ENCODE measurements at places on chromosomes 1 and 21.
A peak's percentile ranks its signal among the peaks of the same experiment; 100 is the strongest.

DNA sequence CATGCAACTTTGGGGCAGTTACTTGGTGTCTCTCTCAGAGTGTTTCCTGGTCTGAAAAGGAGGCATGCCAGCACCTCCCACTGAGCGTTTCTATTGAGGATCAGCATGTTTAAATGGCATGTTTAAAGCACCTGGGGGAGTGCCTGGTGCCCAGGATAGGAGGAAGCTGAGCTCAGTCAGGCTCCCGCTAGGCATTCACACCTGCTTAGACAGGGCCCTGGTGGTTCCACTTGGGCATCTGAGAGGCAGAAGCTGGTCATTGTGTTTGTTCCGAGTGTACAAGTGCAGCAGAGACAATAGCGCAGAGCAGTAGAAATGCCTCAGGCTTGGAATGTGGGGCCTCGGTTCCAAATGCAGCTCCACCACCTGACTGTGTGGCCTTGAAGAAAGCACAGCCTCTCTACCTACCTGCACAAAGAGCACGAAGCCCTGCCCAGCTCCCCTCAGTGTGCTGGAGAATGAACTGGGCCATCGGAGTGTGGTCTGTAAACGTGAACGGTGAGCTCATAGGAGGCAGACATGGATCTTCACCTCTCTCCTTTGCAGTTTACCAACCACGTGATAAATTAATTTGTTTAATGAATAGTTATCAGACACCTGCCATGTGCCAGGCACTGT, 20.3 kb upstream of the TMEM222 start:
- no peak for DNase-seq

DNA sequence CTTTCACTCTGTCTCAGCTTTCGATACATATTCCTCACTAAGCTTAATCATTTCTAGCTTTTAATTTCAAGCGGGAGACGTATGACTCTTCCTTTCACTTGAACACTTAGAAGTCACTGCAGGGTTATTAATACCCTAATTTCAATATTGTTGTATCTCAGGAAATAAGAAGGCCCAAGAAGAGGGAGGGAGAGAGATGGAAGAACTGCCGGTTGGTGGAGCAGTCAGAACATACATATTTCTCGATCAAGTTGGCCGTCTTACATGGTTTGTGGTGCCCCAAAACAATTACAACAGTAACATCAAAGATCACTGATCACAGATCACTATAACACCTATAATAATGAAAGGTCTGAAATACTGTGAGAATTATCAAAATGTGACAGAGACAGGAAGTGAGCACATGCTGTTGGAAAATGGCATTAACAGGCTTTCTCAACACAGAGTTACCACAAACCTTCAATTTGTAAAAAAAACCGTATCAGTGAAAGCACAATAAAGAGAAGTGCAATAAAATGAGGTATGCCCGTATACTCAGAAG, 145.4 kb upstream of the HP1BP3 start:
- DNase-seq: no peak

DNA sequence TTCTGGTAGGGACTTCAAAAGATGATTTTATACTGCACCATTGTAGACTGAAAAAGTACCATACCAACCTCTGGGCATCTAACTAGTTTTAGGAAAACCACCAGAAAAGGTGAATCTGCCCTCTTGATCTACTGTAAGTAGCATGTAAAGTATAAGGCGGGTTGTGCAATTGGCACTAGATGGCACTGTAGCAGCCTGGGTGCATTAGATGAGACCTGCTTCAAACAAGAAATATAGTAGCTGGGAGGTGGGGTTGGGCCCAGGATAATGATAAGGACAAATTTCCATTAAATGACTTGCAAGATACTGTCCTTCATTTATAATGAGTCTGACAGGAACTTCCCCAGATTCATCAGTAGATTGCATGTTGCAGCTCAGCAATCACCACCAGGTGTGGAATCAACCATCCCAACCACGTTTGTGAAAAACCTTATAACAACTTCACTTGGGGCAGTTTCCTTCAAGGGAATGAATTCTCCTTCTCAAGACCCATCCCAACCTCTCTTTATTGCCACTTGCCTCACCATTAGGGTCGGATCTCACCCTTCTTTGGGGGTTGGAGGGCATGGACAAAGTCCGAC, 37.3 kb upstream of the IL10 start:
- no peak for DNase-seq

DNA sequence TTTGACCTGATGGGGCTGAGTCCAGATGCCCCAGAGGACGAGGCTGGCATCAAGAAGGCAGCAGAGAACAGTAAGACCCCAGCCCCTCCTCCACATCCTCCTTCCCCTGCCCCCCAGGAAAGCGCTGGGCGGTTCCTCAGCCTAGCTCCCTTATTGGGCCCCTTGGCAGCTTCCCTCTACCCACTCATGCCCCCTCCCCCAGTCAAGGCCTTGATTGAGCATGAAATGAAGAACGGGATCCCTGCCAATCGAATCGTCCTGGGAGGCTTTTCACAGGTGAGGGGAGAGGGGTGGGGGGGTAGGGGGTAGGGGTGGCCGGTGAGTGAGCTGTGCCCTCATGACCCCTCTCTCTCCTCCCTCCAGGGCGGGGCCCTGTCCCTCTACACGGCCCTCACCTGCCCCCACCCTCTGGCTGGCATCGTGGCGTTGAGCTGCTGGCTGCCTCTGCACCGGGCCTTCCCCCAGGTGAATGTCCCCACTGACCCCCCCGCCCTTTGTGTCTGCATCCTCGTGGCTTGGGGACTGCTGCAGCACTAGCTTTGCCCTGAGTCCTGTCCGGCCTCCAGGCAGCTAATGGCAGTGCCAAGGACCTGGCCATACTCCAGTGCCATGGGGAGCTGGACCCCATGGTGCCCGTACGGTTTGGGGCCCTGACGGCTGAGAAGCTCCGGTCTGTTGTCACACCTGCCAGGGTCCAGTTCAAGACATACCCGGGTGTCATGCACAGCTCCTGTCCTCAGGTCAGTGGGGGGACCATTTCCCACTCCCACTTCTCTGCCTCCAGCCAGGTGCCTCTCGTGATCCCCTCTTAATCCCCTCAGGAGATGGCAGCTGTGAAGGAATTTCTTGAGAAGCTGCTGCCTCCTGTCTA, 3.2 kb downstream of the LYPLA2 start:
- no peak for DNase-seq

DNA sequence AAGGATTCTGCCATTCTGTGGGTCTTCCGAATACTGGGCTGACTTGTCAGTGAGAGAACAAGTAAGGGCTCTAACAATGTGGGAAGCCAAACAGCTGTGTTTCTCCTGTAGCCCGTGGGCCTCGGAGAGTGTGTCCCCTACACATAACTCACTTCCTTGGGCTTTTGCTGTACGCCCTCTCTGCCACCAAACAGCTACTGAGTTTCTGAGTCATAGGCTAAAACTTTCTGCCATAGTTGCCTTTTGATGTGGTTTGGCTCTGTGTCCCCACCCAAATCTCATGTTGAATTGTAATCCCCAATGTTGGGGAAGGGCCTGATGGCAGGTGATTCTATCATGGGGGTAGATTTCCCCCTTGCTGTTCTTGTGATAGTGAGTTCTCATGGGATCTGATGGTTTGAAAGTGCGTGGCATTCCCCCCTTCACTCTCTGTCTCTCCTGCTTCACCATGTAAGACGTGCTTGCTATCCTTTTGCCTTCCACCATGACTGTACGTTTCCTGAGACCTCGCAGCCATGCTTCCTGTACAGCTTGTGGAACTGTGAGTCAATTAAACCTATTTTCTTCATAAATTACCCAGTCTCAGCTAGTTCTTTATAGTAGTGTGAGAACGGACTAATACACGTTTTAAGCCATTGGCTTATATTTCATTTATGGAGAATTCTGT, 194.8 kb upstream of the HMCN1 start:
- no peak for DNase-seq

DNA sequence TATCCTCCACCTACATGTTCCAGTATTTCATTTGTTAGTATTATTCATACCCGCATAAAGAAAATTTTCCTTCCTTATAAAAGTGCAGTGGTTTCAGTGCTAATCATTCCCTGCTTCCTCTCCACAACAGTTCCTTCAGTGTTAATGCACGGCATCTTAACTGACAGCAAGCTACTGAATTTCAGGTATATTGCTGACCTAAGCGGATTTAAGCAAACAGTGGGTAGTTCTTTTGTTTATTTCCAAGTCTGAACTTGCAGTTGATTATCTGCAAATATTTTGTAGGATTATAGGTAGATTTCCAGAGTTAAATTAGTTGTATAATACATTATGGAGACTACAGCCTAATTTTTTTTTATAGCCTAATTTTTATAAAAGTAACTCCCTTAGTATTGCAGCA, 15.1 kb upstream of the DR1 start:
- DNase-seq: no peak

DNA sequence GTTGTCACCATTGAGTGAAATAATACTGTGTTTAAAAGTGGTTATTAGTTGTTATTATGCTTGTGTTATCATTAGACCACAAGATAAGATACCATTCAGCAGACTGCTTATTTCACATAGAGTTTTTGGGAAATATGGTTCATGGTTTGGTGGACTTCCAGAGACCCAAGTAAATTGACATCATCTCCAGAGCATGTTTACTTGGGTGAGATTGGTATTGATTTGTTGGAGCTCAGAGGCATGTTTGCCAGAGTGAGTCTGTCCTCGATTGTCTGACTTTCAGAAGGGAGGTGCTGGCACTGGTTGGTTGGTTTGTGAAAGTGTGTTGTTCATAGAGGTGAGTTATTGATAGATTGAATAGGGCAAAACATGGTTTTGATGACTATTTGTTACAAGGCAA, 291.4 kb downstream of the TGFB2 start:
- no peak for DNase-seq

- DNase-seq: no peak
Measured at GRCh38 chr1:12047120-12047876, 15.8 kb upstream of the TNFRSF8 start.

DNA sequence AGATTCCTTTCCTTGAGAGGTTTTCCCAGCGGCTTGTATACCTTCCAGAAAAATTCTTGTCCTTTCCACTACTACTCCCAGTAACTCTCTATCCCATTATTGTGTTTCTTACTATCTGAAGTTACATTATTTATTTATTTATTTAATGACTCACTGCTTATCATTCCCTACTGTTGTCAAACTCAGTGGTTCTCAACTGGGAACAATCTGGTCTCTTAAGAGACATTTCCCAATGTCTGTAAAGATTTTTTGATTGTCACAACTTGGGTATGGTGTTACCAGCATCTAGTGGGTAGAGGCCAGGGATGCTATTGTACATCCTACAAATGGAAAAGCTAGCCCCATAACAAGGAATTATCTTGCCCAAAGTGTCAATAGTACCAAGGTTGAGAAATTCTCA, 771.5 kb upstream of the ADGRL2 start:
- no peak for DNase-seq

DNA sequence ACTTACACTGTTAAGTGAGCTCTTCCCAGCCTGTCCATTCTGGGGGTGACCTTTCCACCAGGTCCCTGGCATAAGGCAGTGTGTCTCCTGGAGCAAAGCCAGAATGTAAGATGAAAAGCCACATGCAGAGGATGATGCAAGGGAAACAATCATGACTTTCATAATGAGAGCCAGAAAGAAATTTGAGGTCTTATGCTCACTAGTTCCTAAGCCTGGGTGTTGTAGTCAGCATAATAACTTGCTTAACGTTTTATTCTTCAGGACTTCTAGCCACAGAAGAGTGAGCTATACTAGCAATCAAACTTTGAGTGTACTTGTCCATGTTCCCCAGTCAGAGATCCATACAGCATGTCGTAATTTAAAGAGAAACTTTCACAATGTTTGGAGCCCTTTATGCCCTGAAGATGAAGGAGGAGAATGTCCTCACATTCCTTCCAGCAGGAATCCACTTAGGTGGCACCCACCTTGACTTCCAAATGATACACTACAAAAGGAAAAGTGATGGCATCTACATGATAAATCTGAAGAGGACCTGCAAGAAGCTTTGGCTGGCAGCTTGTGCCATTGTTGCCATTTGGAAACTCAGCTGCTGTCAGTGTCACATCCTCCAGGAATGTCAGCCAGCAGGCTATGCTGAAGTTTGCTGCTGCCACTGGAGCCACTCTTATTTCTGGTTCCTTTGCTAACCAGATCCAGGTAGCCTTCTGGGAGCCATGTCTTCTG, 60.5 kb upstream of the FOXD3 start:
- DNase-seq: peak; percentile 12

DNA sequence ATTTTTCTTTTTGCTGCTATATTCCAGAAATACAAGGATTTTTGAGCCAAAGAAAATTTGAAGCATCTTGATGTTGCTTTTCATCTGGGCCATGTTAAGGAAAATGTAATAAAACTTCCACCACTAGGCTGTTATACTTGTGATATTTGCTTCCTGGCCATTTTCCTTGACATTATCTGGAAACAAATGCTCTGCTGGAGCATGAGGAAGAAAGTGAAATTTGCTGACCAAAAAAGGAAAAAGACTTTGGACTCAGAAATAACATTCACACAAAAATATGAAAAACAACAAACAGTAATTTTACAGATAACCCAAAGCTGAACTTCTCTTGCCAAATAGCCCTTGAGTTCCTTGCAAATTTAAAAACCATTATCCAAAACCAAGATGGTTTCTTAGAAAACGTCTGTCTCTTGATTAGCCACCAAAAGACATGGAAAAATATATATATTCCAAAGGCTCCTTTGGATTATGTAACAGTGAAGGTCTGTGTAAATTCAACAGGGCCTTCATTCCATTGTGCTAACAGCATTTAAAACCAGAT, 344.5 kb downstream of the LMX1A start:
- DNase-seq: peak; percentile 6

DNA sequence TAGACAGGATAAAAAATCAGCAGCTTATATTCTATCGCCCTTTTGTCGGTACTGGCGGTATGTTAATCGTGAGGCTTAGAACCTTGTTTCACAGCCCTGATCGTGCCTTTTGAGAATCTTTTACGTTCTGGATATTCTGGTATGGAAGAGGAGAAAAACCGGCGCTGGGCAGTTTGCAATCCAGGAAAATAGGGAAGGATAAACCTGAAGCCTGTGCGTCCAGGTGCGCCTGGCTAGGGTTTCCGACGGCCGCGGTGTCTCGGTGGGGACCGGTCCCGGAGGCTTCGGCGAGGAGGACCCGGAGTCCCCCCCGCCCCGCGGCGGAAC, 258 bp upstream of the SYPL2 start:
- peak; percentile 61 for DNase-seq

DNA sequence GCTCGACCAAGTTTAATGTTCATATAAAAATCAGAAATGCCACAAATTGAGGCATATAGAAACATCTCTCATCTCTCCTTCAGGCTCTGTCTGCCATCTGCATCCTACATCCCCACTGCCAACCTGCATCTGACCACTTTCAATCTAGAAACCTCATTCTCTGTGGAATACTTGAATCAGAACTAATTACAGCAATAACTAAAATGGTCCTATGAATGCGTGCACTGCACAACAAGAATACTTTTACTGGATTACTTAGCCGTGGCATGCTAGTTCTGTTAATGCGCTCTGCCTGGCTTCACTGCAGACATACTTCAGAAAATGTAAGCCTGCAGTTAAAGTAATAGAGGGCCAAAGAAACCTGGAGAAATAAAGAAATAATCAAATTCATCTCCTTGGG, 89.8 kb upstream of the NR5A2 start:
- DNase-seq: peak; percentile 17

All from eye (tissue), 1 donor.